ENCODE measurements at places on chromosomes 7 and 10.

GRCh38 chr7:1407892-1408291, 51.4 kb downstream of the MICALL2 start:
- DNase-seq: no peak

DNA sequence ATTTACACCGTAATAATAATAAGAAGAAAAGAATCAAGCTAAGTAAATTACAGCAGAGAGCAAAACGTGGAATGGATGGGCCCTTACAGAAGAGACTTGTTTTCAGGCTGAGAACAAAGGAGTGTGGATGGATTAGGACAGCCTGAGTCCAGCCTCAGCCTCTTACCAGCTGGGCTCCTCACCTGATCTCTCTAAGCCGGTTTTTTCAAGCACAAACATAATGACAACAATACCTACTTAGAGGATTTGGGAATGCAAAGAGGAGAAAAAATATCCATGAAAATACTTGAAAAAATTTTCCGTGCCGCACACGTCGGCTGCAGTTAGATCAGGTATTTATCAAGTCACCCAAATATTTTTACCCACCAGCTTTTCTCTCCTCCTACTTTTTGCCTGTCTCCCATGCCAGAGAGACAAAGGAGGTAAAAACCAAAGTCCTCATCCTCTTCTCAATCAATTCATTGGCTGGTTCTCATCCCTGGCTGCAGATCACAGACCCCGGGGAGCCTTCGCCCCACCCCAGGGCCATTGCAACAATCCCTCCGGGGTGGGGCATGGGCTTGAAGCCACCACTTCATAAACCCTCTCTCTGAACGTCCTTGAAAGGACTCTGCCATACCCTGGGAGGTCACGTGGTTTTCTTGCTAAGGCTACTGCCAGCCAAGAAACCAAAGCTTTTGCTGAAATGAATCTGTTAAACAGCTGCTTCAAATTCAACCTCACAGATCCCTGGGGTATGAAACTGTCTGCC, 29.7 kb upstream of the GTF2I start:
- no peak for DNase-seq

- no peak for DNase-seq
Measured at GRCh38 chr7:96949766-96950165, 55.6 kb upstream of the DLX6 start.

DNA sequence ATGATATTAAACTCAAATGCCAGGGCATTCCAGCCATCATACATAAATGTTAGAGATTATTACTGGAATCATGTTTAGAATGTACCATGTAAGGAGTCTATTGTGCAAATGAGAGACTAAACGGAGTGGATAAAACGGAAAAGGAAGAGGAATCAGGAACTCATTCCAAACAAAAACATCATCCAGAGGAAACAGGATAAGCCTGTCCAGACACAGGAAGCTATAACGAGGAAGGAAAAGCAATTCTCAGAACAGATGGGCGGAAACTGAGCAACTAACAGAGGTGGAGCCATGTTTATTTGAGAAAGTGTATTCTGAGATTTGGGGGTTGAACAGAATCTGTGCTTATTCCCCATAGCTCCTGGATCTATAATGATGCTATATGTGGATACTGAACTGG, 52.3 kb upstream of the TRIM24 start:
- DNase-seq: no peak

DNA sequence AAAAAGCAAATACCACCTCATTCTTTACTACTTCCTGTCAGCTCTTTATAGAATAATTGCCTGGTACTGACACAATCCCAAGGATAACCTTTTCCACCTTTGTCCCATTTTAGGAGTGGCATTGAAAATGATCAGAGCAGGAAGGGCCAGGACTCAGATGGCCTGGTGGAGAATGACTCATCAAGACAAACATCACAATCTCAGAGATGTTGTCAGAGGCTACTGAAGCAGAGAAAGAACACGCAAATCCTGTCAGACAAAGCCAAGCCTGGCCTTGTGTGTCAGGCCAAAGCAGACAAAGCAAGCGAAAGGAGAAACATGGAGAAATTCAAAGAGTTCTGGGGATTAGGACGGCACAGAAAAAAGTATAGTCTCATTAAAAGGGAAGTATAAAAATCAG, 40.9 kb downstream of the NSUN6 start:
- DNase-seq: no peak

- no peak for DNase-seq
Measured at GRCh38 chr10:118520116-118520742, 75.2 kb downstream of the PRLHR start.

DNA sequence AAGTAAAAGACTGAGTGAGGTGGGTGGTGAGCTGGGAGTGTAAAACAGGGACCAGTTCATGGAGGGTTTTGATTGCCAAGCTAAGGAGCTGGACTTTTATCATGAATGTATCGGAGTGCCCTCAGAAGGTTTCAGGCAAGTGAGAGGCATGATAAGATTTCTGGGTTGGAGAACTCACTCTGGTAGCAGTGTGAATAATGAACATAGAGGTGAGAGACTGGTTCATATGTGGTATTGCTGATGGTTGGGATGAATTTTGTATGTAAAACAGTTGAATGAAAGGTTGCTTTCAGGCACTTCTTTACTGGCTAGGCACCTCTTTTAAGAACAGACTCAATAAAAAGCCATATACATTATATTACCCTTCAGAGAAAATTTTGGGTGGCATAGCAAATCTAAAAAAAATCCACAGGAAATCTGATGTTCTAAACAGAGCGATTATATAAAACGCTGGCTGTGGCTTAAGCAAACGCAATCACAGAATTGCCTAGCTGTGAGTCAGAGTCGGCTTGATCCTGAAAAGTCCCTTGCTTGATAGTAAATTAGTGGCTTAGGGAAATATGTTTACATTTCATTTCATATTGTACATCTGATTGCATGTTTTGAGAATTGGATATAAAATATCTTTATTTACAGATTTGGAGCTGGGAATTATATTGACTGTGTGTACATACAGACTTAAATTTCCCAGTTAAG, 92.9 kb upstream of the HDAC9 start:
- no peak for DNase-seq

DNA sequence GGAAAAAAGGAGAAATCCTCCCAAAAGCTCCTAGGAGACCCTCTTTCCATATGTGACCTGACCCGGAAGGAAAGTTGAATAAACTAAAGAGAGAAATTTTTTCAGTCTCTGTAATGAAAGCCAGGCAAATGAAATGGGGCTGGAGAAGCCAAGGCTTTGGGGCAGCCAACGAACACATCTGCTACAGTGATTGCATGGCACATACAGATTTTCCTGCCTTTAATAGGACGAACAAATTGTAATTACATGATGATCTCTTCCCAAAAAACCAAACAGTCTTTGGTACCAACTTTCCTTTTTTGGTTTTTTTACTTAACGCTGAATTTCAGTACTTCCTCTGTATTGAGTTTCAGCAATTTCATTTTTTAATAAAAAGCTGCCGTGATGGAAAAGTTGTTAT, 23.5 kb upstream of the PTN start:
- DNase-seq: no peak

GRCh38 chr7:18370633-18371032, 124.9 kb upstream of the HDAC9 start:
- DNase-seq: no peak
